ENCODE measurements at places on chromosomes 5 and 9. TPM values are rescaled to one million over a fixed set of nuclear protein-coding genes. Genes with fewer than 3 reads are reported as not detected.

CTXN3 gene
- total RNA-seq = not detected

TAF11L9 gene
- total RNA-seq = not detected

DNA sequence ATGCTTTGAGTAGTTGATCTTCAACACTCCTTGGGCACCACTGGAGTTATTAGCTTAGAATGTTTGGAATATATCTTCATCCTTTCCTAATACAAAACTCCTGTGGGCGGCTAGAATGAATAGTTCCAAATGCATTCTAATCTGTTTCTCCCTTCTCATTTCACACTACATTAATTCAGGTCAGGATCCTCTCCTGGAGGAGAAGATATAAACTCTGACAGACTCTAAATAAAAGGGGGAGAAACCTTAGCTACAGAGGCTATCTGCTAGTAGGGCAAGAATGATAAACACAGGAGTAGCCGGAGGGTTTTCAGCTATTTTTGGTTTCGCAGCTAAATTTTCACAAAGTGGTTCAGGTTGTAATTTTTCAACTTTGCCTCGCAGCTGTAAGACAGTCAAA is 45.2 kb upstream of the FAM240B start:
- DNase-seq = no peak

DNA sequence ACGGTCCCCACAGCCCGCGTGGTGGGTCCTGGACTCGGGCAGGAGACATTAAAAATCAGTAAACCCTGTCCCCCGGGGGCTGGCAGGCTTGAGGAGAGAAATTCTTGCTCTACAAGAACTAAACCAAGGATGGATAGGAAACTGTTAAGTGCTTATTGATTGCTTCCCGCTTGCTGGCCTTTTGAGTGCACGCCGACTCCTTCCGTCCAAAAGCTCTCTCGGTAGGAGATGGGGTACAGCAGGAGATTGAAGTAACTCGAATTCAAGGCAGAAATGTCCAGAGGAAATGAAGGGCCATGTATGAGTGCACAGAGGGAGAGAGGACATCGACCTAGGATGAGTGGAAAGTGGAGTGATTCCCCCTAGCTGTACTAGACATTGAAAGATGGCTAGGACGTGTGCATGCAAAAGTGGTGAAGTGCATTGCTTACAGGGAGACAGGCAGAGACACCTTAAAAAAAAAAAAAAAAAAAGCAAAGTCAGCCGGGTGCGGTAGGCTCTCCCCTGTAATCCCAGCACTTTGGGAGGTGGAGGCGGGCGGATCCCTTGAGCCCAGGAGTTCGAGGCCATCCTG is 923 bp downstream of the RECK start:
- DNase-seq = no peak

GRCh38 chr9:128732576-128732975 is 8.6 kb upstream of the ZDHHC12 start:
- no peak for DNase-seq

DNA sequence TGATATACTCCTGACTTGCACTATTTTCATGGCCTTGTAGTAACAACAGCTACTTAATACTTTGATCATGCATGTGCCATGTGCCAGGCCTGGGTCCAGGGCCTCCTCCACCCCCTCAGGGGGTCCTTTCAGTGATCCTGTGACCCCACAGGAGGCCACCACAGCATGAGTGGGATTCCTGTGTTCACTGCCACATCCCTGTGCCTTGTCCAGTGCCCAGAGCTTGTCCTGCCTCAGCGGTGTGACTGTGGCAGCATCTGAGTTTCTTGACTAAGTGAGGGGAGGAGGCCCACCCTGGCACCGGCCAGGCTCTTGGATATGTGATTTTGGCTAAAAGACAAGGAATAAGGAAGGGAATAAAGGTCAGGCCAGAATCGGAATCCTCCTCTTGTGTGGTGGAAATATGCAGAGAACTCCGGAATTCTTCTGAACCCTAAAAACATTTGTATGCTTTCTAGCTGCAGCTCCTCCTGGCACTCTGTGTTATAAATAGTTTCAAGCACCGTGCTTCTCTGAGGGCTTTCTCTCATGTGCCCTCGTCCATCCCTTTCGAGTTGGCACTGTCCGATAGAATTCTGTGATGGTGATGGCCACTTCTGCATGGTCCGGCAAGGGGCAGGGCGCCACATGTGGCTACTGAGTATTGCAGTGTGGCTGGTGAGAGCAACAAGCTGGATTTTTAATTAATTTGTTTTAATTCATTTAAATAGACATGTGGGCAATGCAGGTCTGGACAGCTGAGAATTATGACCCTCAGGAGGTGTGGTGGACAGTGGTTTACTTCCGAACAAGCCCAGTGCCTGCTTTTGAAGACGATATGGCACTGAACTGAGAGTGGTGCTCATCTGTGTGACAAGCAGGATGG is 31.8 kb downstream of the TENT4A start:
- DNase-seq = no peak

- no peak for DNase-seq
Measured at GRCh38 chr5:166282939-166283338, 2008.5 kb upstream of the WWC1 start.

DNA sequence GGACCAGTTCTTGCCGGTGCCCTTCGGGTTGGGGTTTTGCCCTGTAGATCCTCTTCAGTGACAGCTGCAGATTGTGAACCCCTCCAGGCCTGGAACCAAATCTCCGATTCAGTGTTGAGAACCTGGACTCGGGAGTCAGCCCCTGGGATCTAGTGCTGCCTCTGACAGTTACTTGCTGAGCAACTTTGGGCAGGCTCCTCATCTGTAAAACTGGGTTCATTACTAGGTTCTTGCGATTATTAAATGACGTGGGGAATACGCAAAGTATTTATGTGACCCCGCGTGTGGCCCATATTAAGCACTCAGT is 600 bp downstream of the ERCC6L2 start:
- no peak for DNase-seq
